NCI-H460 (cell line): ENCODE measurements at places on chromosomes 6 and 20. TPM values are rescaled to one million over a fixed set of nuclear protein-coding genes. Genes with fewer than 3 reads are reported as not detected.

- DNase-seq: no peak
These were observed 333.3 kb upstream of the CNR1 start for GRCh38 chr6:88499436-88499835.

GRCh38 chr6:136235233-136235564 is 14.9 kb downstream of the MTFR2 start:
- DNase-seq: no peak

DNA sequence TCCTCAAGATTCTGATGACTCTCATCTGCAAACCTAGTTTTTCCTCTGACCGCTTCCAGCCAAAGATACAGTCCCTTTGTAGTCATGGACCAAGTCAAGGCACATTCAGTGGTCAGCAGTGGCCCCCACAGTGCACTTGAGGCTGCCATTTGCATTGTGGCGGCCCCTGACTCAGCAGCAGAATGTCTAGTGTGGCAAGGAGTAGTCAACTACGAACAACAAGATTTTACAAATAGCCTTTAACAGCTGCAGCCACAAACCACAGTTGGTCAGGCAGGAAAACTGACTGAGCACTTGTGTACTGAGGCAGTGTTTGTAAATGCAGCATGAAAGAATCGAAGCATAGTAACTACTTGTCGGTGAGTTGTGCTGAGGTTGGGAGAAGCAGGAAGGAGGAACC is 49.6 kb downstream of the SLC2A12 start:
- DNase-seq: no peak

GRCh38 chr20:45450097-45450818 is 19.3 kb upstream of the WFDC2 start:
- DNase-seq: peak; percentile 30

GRCh38 chr20:17902531-17903083 is 66.0 kb downstream of the SNX5 start:
- DNase-seq: no peak

- no peak for DNase-seq
These were observed 1.8 kb upstream of the JPH2 start for GRCh38 chr20:44188752-44189151.

DNA sequence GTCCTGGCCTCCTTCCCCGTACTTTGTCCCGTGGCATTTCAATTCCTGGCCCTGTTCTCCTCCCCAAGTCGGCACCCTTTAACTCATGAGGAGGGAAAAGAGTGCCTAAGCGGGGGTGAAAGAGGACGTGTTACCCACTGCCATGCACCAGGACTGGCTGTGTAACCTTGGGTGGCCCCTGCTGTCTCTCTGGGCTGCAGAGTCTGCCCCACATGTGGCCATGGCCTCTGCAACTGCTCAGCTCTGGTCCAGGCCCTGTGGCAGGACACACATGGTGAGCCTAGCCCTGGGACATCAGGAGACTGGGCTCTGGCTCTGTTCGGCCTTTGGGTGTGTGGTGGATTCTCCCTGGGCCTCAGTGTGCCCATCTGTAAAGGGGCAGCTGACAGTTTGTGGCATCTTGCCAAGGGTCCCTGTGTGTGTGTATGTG is 58.5 kb downstream of the SRC start:
- no peak for DNase-seq

- no peak for DNase-seq
These were observed 194.7 kb downstream of the NRN1 start for GRCh38 chr6:5811997-5812396.

DNA sequence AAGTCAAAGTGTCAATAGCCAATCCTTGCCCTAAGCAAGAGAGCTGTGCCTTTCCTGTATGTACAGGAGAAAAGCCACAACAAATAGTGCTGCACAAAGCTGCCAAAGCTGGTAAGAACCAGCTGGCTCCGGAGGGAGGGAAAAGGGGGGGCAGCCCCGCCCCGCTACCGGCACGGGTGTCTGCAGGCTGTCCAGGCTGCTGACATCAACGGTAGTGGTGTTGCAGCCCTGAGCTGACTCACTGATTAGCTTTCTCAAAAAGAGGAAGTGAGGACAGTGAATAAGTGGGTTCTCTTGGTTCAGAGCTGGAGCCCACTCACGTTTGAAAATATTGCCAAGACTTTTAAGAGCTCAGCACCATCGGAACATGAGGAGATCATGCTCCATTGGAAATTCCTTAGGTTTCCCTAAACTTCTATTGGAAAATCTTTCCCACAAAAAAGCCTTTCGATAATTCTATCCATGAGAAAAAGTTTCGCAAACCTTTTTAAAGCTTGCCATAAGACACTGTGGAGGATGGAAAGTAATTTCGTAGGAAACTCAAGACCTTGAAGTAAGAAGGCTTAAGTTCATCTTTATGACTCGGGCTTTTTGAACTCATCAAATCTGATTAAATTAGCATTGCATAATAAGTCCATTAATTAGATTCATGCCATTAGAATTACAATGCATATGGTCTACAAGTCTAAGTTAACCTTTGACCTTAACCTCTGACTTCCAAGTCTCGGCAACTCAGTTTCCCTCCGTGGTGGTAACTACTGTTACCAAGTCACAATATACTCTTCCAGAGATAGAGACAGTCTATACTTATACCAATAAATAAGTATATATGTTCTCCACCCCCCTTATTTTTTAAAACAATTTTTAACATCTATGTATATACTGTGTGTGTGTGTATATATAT is 67.0 kb downstream of the TNFRSF21 start:
- peak; percentile 39 for DNase-seq

GRCh38 chr6:2171728-2172127 is 73.7 kb downstream of the GMDS start:
- no peak for DNase-seq

The MYO6 gene
- total RNA-seq: 7.1 and 7.8 TPM in 2 replicates

The C20orf141 gene
- not detected in 2 replicates for total RNA-seq

The BTN1A1 gene
- not detected in 2 replicates for total RNA-seq

The SIM1 gene
- total RNA-seq: not detected in 2 replicates

The BIRC7 gene
- total RNA-seq: 0.57 TPM in 1 of 2 replicates, not detected in the other

The CNKSR3 gene
- 6.1 and 6.3 TPM in 2 replicates for total RNA-seq
